ENCODE measurements at places on chromosomes 2 and 18.

DNA sequence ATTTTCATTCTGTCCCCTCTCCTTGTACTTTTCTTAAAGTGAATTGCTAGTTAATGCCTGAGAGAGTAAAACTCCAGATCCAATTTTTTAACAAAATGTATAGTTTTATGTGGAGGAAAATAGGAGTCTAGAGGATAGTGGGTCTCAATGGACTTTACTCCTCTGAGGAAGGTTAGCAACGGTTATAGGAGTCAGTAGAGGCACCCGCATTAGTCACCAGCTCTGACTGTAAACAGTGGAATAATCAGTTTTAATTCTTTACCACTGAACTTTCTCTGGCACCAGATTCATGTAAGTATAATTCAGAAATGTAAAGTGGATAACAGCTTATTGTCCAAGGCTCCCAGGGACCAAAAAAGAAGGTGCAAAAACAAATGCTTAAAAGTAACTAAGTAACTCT is 38.7 kb upstream of the HNMT start:
- no peak for DNase-seq

GRCh38 chr2:216448829-216449228 is 36.5 kb downstream of the SMARCAL1 start:
- DNase-seq: no peak

GRCh38 chr2:222399038-222399783 is 25.1 kb upstream of the SGPP2 start:
- no peak for DNase-seq

DNA sequence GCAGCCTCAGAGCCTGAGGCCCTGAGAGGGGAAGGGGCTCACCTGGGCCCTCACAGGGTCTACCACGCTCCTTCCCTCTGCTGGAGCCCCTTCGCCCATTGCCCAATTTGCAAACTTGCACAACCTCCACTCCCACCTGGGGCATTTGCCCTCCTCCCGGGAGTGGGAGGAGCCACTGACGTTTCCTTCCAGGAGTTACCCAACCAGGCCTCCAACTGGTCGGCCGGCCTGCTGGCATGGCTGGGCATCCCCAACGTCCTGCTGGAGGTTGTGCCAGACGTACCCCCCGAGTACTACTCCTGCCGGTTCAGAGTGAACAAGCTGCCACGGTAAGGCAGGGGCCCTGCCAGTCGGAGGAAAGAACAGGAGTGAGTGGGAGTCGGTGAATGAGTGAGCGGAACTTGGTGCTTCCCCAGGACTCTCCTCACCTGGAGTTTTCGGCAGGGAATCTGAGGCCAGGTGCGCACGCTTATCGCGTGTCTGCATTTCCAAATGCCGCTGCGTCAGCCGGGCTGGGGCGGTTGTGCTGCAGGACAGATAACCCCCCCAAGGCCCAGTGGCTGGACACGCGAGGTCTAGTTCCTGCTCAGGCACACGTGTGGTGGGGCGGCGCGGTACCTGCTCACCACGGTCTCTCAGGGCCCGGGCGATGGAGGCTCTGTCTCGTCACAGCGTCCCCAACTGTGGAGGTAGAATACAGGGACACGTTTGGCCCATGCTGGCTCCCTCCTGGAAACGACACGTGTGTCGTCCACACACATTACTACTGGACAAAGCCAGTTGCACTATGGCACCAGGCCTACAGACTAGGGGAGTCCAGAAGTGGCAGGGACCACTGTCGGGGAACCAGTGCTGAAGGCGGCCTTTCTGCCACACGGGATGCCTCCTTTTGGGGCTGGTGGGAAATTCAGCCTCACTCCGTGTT is 11.7 kb downstream of the ANO7 start:
- DNase-seq: no peak

DNA sequence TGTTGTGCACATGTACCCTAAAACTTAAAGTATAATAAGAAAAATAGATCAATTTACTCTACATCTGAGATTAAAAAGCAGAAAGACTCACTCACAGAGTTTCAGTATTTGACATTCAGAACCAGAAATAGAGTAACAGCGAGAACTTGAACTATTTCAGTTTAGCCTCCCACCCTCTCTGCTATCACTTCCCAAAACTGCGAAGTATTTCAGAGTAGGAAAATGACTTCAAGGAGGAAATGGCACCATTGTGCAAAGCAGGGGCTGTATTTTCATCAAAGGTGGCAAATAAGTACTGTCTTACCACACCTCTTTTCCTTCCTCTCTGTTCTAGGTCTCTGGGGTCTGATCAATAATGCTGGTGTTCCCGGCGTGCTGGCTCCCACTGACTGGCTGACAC is 13.6 kb downstream of the DHRS9 start:
- DNase-seq: no peak

GRCh38 chr2:36307441-36307840 is 48.1 kb upstream of the CRIM1 start:
- no peak for DNase-seq

- DNase-seq: no peak
Measured at GRCh38 chr2:207468488-207468887, 61.3 kb upstream of the CREB1 start.

DNA sequence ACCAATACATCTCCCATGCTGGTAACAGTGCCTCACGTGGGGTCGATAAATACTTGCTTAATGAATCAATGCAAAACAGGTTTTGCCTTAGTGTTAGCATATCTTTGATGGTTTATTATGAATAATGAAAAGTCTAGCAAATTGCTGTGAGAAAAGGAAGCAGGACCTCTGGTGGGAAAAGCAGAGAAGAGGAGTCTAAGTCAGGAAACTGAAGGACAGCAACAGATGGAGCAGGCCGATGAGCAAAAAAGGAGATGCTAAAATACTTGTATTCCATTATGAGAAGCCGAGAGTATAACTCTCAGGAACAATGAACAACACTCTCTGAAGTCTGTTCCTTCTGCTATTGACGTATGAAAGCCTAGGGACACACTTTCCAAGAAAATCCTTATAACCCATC is 555.2 kb upstream of the KLHL29 start:
- DNase-seq: no peak

DNA sequence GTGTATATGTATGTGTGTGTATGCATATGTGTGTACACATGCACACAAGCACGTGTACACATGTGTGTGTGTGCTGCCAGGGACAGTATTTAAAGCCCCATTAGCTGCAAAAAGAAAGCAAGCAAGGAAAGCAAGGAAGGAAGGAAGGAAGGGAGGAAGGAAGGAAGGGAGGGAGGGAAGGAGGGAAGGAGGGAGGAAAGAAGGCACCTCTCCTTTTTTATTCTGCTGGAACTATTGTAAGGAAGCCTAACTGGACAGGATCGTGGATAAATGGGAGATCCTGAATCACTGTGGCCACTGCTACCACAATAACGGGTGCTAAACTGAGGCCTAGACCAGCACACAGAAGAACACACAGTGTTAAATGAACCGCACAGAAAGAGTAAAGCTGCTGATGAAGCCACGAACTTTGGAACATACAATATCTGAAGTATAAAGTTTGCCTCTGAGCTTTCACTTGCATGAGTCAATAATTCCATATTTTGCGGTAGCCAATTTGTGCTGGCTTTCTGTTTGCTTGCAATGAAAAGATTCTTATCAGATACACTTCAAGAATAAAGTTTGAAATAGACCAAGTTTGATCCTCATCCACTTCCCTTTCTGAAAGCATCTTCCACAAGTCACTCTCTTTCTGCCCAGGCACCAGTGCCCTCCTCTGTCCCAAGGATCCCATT is 15.5 kb downstream of the CACNB4 start:
- no peak for DNase-seq

DNA sequence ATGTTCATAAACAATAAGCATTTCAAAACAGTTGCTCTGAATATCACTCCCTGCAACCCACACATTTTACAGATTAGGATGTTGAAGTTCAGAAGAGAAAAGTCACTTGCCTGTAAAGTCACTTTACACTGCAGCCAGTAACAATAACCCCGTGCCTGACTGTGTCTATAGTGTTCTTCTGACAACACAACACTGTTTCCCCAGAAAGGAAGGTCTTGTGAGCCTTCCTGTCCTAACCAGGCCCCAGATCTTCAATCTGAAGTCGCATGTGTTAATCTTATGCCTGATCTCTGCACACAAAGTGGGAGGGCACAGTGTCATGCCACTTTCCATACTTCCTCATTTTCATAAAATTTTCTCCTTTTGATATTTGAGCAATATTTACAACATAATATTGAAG is 120.2 kb downstream of the FEZ2 start:
- no peak for DNase-seq

DNA sequence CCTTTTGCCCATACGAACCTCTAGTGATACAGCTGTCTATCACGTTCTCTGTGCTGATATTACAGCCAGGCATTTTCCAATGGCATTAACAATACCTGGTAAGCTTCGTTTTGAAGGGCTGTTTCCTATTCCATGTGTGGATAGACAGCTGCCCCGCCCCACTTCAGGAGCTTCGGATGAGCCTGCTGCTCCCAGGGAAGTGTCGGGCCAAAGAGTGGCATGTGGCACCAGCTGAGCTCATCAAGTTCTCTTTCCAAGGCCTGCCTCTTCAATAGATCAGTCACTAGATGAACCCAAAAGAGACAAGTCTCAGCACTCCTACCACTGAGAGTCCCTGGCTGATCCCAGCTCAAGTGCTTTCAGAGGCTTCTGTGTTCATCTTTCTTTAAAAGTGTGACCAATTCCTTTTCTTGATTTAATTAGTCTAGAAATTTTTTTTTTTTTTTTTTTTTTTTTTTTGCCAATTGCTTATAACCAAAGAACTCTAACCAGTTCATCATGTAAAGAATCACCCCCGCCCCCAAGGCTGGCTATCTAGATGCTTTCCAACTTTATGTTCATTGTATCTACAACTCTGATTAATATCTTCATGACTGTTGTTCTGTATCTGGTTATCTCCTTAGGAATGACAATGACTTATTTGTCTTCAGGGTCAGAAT is 46.6 kb downstream of the HDAC4 start:
- DNase-seq: no peak

- no peak for DNase-seq
Measured at GRCh38 chr2:152550386-152550785, 166.9 kb downstream of the PRPF40A start.

DNA sequence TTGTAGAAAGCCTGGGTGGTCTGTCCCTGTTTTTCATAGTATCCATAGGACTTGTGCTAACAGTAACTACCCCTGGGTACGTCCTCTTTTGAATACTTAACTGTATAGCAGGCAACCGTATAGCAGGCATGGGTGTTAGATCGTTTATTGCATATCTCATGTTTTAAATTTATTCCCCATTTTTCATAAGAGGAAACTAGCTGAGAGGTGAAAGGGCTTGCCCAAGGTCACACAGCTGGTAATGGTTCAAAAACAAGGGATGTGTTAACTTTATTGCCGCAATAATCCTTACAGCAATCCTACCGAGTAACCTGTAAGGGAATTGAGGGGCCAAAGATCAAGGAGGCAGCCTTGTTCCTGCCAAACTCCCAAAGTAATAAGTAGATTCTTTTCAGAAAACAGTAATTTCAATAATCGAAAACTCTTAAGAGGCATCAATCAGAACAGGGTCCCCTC is 990 bp upstream of the MGAT4A start:
- peak; percentile 10 for DNase-seq

DNA sequence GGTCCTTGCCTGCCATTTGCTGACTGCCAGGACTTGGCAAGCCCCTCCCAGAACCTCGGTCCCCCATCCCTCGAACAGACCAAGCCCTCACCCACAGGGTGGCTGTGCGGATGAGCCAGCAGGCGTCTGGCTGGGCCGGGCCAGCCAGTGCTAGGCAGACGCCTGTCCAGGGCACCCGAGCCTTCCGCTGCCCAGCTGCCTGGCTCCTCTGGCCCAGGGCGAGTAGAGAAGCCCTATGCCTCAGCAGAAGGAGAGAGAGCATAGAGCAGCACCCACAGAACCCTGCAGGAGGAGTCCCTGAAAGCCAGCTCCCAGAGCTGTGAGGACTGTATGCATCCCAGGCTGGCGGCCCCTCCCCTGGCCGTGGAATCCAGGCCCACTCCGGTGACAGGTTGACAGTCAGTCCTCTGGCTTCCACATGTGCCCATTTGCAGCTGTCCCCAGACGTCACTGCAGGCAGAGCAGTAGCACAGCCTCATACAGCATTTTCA is 62.1 kb upstream of the GLI2 start:
- DNase-seq: no peak

GRCh38 chr2:239853706-239854327 is 171.3 kb downstream of the NDUFA10 start:
- DNase-seq: no peak

DNA sequence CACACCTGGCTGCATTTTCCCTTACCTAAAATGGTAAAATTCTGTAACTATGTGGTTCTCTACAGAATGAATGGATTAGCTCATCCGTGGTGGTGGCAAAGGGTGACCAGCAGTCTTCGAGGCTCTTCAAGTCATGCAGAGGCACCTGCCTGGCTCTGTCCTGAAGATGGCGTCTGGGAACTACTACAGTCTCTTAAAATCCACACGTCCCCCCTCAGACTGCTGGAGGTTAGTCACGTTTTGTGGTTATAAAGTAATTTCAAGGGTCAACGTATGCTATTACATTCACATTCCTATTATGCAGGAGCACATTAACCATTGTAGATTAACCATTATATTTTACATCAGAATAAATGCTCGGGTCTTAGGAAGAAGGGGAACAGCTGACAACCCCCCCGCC is 616.7 kb downstream of the GALR1 start:
- no peak for DNase-seq

DNA sequence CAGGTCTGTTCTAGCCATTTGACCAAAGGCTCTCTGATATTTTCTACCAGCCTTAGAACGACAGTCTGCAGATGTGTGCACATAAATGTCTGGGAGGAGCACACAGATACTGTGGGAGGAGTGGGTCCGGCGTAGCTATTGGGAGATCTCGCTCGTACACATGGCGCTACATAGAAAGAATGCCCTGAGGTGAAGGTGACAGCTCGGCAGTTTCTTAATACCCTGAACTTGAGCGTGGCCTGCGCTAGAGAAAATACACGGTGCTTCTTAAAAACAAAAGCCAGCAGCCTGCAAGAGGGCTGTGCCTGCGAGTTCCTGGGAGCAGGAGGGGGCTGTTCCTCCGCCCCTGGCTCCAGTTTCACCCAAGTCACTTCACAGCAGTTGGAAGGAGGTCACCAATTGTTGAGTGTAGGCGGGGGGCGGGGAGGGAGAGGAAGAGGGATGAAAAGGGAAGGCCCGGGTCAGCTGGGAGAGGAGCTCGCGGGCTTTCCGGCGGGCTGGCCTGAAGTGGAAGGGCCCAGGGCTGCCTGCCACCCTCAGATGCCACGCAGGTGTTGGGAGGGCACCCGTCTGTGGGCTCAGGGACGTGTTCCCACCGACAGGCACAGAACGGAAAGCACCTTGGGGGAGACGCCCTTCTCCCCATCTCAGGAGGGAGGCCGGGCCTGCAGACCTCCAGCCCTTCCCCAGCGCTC is 124.7 kb upstream of the ZNF516 start:
- DNase-seq: no peak

- DNase-seq: no peak
Measured at GRCh38 chr2:152425765-152426727, 91.1 kb downstream of the FMNL2 start.

GRCh38 chr18:76953156-76953555 is 130.8 kb downstream of the ZNF236 start:
- DNase-seq: no peak

DNA sequence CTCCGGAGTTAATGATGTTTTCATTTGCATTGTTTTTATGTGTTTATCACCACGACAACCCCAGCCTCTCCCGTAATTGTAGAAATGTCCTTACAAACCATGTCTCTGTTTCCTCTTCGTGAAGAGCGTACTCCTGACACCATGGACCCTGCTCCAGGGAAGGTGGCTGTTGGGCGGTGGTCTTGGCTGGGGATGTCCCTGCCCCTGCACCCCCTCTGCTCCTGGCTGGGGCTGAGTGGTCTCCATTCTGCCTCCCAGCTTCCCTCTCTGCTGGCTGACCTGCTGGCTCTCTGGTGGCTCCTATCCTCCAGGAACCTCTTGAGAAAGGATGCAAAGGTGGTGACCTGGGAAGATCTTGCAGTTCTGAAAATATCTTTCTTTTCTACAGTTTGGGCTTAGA is 81.1 kb downstream of the ASB1 start:
- no peak for DNase-seq
